ENCODE measurements at places on chromosomes 6 and 20.

DNA sequence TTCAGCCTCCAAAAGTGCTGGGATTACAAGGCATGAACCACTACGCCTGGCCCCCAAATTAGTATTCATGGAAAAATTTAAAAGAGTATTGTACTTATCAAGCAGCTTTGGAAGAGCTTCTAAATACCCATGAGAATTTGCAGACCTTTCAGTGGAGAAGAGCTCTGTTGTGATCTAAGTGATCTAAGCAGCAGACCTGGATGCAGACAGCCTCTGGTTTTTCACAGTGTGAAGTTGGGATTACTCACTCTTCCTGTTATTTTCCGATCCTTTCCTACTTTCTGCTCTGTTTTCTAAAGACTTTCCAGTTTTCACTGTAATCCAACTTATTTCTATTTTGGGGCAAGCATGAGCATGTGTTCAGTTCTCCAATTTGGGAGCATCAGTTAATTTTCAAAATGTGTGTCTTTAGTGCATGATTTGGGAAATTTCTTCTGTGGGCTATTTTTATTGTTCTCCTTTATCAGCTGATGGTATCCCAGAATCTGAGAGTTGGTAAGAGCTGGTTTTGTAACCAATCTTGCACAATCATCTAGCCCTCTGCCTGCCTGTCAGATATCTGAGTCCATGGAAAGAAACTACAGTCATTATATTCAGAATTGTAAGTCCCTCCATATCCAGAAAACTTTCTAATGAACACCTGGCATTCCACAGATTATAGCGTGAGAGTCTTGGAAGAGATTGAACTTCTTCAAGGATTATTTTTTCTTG is 207.7 kb upstream of the DTNBP1 start:
- no peak for DNase-seq

DNA sequence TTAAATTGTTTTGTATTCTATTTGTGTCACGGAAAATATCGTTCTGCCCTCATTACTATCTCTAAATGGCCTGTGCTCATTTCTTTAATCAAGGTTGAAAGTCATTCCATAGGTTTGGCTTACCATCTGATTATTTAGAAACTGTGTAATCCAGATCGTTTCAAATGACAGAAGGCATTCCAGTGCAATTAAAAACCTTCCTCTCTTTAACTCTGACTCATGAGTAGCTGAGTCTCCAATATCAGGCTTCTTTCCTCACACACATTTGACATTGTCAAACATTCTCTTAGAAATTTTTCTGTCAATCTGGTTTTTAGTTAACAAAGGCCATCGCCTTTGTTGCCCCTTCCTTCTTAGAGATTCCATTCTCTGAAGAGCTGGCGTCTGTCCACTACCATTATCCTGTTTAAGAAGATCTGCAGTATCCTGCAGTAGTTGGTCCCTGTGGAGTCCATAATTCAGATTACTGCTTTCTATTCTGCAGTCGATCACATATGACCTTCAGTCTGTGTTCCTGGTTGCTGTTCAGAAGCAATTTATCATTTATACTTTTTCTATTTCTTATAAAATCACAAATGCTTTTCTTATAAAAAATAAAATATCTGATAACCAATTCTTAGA is 3.9 kb upstream of the TRDN start:
- no peak for DNase-seq

GRCh38 chr20:37378785-37379598 is 33.1 kb downstream of the SRC start:
- DNase-seq, result no peak

GRCh38 chr6:134875367-134875766 is 74.5 kb downstream of the ALDH8A1 start:
- no peak for DNase-seq

DNA sequence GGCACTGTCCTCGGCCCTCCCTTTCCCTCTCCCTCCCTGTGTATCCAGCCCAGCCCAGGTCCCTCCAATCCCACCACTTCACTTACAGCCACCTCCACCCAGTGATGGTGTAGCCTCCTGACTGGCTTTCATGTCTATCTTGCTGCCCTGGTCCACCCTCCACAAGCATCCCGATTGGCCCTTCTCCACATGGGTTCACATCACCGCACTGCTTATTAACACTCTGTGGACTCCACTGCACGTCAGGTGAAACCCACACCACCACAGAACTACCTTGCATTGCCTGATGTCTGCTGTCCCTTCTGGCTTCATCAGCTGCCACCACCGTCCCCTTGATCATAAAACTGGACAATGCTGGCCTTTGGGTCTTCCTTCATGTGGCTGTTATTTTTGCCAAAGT is 220.4 kb upstream of the ARID1B start:
- DNase-seq, result no peak

All from D721Med (cell line).